Left renal cortex interstitium (tissue), 4 donors: ENCODE measurements at places on chromosomes 7 and 10.

GRCh38 chr10:86830043-86830591, 73.7 kb downstream of the BMPR1A start:
- DNase-seq: no peak

DNA sequence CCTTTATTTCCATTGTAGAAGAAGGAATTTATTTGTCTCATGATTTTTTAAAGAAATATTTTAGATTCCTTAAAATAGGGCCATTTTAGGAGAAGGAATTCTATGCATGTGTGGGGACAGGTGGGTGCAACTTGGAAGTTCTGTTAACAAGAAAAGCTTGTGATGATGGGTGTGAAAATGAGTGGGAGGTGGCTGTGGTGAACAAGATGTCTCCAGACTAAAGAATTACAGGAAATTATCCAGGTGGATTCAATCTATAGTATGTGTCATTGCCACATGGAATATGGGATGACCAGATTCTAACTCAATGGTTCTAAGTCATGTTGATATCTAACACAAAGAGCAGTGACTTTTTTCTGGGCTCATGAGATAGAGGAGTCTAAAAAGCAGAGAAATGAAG, 229.6 kb upstream of the IGFBP3 start:
- DNase-seq: no peak

- DNase-seq: no peak
Measured at GRCh38 chr10:12825260-12825849, 176.2 kb downstream of the CCDC3 start.

DNA sequence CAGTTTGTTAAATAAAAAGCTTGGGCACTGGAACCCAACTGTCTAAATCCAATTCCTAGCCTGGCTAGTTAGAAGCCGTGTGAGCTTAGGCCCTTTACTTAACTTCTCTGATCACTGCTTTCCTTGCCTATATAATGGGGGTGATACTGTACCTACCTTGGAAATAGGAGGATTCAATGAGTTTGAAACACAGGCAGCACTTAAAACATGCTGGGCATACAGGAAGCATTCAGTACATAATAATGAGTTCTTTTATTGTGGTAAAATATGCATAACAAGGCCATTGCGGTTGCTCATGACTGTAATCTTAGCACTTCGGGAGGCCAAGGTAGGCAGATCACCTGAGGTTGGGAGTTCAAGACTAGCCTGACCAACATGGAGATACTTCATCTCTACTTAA, 47.4 kb upstream of the SEPHS1 start:
- no peak for DNase-seq

DNA sequence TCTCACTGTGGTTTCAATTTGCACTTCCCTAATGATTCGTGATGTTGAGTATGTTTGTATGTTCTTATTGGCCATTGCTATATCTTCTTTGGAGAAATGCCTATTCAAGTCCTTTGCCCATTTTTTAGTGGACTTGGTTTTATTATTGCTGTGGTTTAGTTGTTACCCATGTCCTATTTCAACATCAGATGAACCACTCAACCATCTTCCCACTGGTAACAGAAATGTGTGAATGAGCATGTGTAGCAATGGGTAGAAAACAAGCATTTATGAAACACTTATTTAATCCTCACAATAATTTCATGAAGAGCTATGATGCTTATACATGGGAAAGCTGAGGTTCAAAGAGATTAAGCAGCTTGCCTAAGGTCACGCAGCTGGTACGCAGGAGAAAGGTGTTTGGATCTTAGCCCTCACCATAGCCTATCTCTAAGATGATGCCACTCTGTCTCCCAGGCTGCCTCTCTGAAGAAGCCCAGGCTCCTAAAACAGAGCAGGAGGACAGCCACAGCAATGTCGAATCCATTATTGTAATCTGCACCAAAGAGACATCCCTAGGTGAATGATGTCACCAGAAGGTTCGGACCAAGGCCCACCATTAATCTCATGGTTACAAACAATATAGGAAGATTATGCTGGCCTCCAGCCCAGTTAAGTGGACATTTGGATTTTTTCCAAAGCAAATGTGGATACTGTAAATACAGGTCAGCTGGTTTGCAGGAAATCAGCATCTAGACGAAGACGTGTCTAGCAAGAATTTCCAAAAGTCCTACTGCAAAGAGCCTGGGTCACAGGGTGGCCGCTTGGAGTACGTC, 447.6 kb upstream of the ZMIZ1 start:
- DNase-seq: no peak
